ENCODE measurements at places on chromosomes 11 and 22.

GRCh38 chr11:1943977-1944376 lies 3.2 kb upstream of the MRPL23 start:
- ATAC-seq, result no peak

DNA sequence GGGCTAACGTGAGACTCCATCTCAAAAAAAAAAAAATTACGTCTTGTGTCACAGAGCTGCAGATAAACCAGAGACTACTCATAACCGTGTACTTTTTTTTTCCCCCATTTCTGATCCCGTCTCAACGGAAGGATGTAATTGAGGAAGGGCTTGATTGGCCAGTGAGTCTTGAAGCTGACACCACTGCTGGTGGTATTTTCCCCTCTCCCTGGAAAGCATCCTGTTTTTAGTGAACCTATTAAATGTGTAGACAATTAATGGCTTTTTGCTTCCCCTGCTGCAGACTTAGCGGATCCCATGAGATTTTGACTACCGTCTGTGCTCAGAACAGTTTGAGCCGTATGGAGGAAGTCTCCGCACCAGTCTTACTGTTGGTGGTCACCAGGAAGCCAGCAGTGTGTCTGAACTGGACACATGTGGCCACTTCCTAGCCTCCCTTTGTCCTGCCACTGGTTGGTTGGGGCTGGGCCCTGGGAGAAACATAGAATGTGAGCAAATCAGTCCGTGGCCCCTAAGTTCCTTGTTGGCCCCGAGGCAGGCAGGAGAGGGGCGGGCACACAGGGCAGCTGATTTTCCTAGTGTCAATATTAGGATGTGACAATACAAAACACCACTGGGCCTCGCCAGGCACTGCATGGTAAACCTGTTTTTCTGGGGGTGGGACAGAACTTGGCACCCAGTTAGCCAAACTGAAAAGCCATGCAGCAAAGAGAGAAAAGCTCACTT lies 3.1 kb downstream of the BIK start:
- ATAC-seq, result no peak

DNA sequence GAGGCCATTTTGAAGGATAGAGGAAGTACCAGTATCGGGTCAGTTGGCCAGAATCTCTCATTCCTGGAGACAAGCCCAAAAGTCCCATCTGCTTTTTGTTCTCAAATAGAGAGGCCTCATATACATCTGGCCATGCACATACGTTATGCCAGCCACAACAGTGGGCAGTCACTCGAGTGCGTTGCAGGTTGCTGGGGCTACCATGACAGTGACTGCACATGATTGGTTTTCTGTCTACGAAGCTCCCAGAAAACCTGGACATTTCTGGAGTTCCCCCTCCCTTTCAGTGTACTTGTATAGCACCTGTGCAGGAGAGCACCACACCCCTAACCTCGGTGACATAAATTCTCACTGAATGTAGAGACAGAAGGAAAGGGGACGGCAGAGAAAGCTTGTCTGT lies 62.1 kb downstream of the C22orf31 start:
- no peak for ATAC-seq

DNA sequence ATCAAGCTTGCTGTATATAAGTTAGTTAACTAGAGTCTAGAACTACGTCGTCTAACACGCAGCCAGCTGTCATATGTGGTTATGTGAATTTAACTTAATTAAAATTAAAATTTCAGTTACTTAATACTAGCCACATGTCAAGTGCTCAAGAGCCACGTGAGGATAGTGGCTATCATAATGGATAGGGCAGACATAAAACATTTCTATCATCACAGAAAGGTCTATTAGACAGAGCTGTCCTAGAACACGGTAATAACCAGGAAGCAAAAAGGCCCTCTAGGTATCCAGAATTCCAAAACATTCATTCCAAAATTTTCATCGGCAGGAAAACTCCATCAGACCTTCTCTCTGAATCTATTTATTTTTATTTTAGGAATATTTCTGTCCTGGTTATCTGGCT lies 123.9 kb downstream of the RBFOX2 start:
- no peak for ATAC-seq

GRCh38 chr11:45852712-45853101 lies 5.4 kb downstream of the CRY2 start:
- no peak for ATAC-seq

- ATAC-seq, result no peak
Measured at GRCh38 chr11:46001448-46001914, 79.0 kb downstream of the LARGE2 start.

- ATAC-seq, result no peak
Measured at GRCh38 chr11:75903276-75903675, 88.3 kb downstream of the UVRAG start.

GRCh38 chr11:14370496-14370895 lies 11.5 kb upstream of the RRAS2 start:
- ATAC-seq, result no peak

DNA sequence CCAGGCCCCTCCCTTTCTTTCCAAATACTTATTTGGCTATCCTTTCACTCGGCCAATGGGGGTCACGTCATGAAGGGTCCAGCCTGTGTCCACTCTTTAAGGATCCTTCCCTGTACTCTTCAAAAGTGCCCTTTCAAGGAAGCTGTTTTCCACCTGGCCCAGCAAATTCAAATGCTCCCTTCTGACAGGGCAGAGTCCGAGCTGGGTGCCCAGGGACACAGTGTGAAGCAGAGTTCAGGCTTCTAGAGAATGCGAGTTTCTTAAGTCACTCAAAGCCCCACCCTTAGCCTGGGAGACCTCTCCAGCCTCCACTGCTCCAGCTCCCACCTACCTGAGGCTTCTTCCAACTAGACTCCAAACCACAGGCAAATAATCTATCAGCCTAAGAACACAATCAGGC lies 5.5 kb upstream of the APOA1 start:
- ATAC-seq, result no peak

DNA sequence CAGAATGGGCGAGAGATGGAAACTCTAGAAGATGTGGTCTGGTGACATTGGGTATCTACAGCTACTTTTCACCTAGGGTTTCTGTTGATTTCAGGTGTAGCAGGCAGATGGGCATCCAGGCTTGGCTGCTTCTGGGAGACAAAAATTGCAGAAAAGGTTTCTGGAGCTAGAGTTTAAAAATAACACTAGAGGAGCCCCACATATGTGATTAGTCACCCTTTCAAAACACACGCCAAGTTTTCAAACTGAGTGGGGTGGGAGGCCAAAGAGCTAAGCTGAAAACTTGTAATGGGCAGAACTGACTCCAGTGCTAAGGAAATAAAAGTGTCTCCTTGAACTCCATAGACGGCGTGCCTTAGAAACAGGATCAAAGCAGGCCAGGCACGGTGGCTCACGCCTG lies 80.8 kb downstream of the GRK3 start:
- ATAC-seq, result no peak

- ATAC-seq, result no peak
Measured at GRCh38 chr11:75603791-75604736, 42.0 kb downstream of the SERPINH1 start.

GRCh38 chr11:31499576-31500178 lies 9.7 kb downstream of the IMMP1L start:
- ATAC-seq, result no peak

- no peak for ATAC-seq
Measured at GRCh38 chr11:27076121-27076589, 35.5 kb downstream of the BBOX1 start.

DNA sequence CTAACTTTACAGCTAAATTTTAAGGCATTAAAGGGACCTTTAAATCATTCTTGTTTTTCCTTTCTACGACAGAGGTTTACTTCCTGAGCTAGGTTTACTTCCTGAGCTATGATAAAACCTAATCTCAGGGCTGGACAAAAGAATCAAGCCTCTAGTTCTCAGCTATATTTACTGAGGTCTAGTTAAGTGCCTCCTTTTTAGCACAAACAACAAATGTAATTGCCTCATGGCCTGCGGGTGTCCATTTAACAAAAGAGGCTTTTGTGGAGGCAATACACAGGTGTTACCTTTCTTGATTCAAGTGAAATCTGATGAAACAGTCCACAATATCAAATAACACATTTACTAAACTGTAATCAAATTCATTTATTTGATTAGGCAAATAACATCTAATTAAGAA lies 67.3 kb downstream of the IMMP1L start:
- ATAC-seq, result peak; percentile 41

DNA sequence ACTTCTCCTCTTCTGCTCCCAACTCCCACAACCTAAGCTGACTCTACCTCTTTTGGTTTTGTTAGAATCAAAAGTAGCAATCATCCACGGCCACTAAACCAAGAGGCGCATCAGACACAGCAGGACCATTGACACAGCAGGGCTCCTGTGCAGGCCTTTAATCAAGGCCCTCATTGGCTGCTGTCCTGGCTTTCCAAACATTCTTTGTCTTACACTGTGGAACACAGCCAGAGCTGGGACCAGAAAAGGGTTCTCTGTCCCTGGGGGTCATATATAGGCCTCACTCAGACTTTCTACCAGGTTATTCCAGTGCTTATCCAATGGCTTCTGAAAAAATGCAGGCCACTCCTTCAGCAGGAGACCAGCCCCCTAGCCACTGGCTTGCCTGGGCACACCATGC lies 212.7 kb upstream of the NTM start:
- no peak for ATAC-seq

GRCh38 chr11:132692891-132693290 lies 839.4 kb downstream of the OPCML start:
- ATAC-seq, result no peak

- no peak for ATAC-seq
Measured at GRCh38 chr22:20552443-20553401, 45.3 kb downstream of the MED15 start.

- no peak for ATAC-seq
Measured at GRCh38 chr11:8368772-8369171, 105.1 kb upstream of the LMO1 start.

- ATAC-seq, result no peak
Measured at GRCh38 chr11:14500181-14500651, 605 bp upstream of the COPB1 start.

- ATAC-seq, result peak; percentile 26
Measured at GRCh38 chr22:25111579-25112517, 87.8 kb upstream of the CRYBB3 start.

- peak; percentile 75 for ATAC-seq
Measured at GRCh38 chr11:18721561-18722292, 4.3 kb downstream of the IGSF22 start.

- no peak for ATAC-seq
Measured at GRCh38 chr11:89437317-89437716, 53.9 kb downstream of the NOX4 start.

GRCh38 chr11:7020183-7020917 lies at the start of the genes NLRP14 and ZNF214:
Gene NLRP14 (plus strand): TSS chr11:7020479. CDS start chr11:7038587, 18,108 bp downstream.
Gene ZNF214 (minus strand): TSS chr11:7020346. CDS start chr11:7002835, 17,511 bp downstream.
- peak; percentile 94 for ATAC-seq

- ATAC-seq, result no peak
Measured at GRCh38 chr22:42803389-42803788, 53.7 kb downstream of the ARFGAP3 start.

DNA sequence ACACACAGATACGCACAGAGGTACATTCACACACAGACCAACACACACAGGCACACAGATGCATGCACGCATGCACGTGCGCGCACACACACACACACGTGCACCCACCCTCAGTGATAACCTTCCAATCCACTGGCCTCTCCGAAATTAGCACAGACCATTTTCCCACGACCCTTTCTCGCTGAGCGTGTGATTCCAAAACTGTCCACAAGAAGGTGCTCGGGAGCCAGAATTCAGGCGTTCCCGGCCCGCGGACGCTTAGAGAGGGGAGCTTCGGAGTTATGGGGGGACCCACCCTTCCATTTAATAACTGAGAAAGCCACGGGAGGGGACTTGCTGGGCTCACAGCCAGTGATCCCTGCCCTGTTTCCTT lies 33.8 kb upstream of the SLC35C1 start:
- ATAC-seq, result peak; percentile 57

DNA sequence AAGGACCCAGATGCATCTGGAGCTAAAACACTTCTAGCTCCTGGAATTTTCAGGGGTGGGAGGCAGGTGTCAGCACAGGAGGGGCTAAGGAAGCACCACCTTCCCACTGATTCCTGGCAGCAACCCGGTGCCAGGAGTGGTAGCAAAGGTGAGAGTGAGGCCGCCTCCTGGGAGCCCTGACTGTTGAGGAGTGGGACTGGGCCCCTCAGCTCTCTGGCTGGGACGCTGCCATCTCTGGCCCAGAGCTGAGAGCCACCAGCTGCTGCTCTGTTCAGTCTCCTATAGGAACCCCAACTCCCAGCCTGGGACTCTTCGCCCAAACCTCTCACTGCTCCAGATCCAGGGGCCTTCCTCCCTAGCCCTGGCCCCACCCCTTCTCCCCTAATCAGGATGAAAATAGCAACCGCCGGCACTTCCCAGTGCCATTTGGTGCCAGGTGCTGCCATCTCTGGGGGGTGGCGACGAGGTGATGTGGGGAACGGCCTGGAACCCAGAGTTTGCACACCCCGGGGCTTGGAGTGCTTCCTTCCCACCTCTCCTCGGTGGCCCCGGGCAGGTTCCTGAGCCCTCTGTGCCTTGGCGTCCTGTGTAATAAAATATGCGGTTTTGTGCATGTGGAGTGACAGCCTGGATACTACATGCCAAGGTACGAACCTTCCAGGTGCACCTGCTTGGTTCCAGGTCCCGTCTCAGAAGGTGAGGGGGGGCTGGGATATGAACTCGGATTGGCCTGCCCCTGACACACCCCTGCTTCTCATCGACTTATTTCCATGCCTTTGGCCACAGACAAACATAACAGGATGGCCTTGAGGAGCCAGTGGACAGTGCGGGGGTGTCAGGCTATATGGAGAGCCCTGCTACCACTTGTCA lies 35.7 kb upstream of the CELSR1 start:
- no peak for ATAC-seq

DNA sequence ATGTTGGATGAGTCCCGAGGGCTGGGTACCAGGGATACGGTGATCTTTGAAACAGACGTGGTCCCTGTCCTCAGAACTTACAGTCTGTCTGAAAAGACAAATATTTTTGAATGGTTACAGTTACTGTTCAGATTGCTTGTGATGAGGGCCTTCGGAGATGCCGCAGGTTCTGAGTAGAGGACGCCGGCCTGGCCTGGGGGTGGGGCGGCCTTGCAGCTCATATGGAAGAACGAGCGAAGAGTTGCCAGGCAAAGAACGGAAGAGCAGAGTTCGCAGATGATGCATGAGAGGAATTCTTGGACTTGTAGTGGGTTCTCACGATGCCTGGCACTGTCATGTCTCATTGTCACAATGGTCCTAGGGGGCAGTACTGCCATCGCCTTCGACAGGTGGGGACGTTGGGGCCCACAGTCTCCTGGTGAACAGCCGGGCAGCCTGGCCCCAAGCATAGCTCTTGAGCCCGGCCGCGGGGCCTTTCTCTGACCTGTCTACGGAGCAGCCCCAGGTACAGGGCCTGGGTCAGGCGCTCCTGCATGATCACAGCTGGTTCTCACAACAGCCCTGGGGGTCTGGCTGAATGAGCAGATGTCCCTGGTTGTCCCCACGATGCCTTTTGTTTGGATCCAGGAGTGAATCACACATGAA lies 60.9 kb upstream of the PARVG start:
- ATAC-seq, result no peak

DNA sequence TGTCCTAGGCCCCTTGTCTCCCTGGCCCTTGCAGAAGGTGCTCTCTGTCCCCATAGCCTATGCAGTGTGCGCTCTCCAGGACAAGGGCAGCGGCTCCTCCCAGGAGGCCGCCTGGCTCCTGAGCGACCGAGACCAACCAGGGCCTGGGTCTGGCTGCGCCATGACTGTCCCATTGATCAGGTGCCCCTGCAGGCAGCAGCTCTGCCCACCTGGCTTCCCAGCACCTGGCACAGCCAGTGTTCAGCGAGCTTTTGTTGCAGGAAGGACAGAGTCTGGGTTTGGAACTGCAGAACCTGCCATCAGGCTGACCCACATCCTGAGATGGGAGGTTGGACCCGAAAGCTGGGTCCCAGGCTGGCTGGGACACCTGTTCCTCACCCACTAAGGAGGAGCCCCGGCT lies 1001.1 kb downstream of the BRD1 start:
- no peak for ATAC-seq

- ATAC-seq, result no peak
Measured at GRCh38 chr11:3929232-3929631, 73.8 kb downstream of the STIM1 start.
